ENCODE measurements at places on chromosomes 11 and 22.
A peak's percentile ranks its signal among the peaks of the same experiment; 100 is the strongest.

DNA sequence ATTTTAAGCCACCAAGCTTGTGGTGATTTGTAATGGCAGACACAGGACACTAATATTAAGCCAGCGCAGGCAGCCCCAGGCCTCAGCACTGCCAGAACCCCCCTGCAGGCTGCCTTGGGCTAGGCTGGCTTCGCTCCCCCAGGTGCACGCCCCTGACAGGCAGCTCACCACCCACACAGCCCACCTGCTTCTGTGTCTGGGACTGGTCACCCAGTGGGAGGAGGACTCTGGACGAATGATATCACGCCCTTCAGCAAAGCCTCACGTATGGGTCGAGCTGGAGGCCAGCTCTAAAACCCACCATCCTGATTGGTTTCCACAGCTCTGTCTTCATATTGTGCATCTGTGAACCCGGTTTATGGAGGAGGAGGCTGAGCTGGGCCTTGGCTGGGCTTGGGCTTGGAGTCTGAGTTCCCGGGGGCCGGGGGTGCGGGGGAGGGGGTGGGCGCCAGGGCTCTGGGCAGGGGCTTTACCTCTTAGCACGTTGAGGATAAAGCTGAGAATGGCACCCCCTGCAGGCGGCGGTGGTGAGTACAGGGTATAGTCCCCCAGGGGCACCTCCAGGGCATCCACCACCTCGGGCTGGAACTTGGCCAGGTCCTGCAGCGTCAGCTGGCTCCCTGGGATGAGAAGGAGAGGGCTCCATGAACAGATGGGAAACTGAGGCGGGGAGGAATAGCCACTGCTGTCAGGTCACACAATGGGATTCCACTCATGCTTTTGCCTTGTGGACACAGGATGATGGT is 13.8 kb downstream of the GGT5 start:
- DNase-seq = peak; percentile 63

DNA sequence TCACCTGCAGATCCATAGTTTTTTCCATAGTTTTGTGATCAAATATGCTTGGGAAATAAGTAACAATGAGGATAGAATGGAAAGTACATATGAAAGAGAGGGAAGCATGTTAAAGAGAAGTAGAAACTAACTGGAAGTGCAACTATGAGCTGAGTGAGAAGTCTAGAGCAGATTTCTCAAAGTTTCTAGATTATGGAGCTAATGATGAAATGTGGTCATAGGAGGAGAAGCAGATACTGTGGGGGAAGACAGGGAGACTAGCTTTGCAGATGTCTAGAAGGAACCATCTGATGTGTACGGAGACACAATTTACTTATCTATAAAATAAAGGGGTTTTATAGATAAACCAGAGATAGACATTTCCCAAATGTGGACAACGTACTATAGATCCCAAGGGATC is 37.1 kb downstream of the RELT start:
- DNase-seq = no peak

GRCh38 chr11:44243086-44243485 is 66.9 kb downstream of the ALX4 start:
- no peak for DNase-seq

- no peak for DNase-seq
These were observed 21.2 kb upstream of the OSBPL5 start for GRCh38 chr11:3186166-3186953.

DNA sequence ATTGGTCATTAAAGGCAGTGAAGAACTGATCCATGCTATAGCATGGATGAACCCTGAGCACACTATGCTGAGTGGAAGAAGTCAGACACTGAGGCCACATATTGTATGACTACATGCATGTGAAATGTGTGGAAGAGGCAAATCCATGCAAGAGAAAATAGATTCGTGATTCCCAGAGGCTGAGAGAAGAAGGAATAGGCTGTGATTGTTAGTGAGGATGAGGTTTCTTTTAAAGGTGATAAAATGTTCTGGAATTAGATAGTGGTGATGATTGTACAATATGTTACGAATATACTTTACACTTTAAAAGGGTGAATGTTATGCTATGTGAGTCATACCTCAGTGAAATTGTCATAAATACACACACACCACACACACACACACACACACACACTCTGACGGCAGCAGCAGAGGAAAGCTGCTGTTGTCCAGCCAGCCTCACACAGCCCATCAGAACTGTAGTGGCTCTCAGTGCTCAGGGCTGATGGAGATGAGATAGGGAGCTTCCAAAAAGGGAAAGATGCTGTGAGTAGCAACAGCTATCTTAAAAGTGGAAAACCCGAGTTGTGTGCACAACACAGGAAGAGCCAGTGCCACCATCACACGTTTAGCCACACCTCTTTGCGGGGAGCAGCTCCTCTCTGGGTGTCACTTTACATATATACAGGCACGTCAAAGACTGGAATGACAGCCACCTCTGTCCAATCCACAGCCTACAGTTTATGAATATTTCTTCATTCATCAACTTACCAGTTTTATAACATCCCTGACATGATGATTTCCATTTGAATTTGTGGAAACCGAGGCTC is 153.0 kb downstream of the SPATA19 start:
- DNase-seq = no peak

DNA sequence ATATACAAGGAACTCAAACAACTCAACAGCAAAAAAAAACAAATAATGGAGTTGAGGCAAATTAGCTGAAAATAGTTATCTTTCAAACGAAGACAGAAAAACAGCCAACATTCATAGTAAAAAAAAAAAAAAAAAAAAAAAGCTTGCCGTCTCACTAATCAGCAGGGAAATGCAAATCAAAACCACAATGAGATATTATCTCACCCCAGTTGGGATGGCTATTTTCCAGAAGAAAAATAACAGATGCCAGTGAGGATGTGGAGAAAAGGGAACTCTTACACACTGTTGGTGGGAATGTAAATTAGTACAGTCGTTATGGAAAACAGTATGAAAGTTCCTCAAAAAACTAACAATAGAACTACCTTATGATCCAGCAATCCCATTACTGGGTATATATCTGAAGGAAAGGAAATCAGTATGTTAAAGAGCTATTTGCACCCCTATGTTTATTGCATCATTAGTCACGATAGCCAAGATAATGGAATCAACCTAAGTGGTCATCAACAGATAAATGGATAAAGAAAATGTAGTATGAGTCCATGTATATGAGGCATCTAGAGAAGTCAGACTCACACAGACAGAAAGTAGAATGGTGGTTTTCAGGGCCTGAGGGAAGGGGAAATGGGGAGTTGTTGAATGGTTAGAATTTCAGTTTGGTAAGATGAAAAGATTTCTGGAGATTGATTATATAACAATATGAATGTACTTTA is 56.0 kb downstream of the USP35 start:
- no peak for DNase-seq

DNA sequence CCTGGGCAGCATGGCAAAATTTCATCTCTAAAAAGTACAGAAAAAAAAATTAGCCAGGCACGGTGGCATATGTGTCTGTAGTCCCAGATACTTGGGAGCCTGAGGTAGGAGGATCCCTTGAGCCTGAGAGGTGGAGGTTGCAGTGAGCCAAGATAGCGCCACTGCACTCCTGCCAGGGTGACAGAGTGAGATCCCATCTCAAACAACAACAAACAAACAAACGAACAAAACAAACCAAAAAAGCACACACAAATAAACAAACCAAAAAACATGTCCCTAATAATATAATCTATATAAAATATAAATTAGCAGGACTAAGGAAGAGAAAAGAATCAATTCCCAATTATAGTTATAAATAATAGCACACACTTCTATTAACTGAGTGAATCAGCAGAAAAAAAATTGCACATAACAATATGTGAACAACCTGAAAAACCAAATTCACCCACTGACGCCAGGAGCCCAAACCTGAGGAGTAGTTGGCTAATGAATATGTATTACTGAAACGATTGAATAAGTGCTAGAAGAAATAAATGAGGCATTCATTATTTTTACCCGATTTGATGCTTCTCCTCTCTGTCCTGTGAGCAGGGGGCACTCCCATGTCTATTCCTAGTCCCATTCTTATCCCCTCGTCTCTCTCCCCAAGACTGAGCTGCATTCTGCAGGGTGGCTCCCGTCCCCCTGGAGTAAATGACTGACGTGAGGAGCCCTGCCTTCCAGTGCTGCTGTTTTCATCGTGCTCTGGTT is 108.2 kb upstream of the TOP3B start:
- DNase-seq = no peak

GRCh38 chr11:11021563-11021962 is 163.7 kb upstream of the ZBED5 start:
- DNase-seq = no peak

DNA sequence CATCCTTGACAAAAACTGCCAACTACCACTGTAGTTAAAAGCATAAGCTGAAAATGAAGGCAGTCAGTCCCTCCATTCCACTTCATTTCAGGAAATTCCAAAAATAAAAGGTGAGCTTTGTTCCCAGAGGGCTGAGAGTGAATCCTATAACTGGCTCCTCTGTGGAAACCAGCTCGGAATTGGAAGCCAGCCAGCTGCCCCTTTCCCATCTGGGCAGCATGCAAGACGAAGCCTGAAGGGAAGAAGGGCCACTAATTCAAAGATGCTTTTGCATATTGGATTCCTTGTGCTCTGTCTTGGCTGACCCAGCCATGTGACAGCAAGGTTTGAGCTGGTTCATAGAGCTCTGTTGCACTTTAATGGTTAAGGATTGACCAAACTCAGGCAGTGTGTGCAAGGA is 83.4 kb downstream of the ALX4 start:
- DNase-seq = no peak

GRCh38 chr11:119680541-119681360 is 48.2 kb downstream of the NECTIN1 start:
- DNase-seq = no peak

- no peak for DNase-seq
These were observed 82.7 kb upstream of the HORMAD2 start for GRCh38 chr22:29997516-29997915.

DNA sequence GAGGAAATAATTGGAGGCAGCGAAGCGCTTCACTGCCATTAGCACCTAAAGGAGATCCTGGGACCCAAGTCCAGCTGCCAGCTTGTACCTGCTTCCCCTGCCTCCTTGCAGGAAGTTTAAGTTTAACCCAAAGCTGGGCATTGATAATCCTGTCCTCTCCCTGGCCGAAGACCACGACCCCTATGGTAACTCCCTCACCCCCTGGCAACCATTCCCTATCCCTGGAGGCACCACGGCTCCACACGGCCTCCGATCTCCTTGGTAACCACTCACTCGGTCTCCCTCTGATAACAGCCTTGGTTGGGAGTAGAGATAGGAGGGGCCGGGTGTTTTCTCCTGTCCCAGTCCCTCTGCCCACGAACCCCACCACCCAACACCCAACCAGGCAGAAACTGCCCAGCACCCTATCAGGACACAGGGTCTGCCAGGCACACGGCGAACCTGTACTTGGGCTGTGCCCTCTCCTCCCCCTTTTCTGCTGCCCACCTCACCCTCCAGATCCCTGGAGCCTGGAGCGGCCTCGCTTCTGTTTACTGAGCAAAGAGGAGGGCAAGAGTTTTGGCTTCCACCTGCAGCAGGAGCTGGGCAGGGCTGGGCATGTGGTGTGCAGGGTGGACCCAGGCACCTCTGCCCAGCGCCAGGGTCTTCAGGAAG is 833 bp downstream of the NHERF4 start:
- no peak for DNase-seq

DNA sequence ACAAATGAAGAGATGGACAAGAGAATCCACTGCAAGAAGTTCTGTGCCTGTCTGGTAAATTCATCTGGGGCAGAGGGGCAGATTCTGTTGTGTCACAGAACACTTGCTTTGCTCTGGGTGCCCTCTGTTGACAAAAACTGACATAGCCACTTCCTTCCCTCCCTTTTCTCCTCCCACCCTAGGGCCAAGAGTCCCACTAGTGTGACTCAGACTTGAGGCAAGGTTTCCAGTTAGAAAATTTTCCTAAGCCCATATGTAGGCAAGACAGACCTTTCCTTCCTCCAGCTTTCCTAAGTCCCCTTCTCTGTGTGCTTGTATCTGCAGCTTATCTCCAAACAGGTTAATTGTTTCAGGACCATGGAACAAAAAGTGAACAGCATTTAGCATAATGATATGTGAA is 106.8 kb downstream of the RBFOX2 start:
- DNase-seq = peak; percentile 57

- DNase-seq = no peak
These were observed 60.7 kb downstream of the CDKN1C start for GRCh38 chr11:2824851-2825250.

DNA sequence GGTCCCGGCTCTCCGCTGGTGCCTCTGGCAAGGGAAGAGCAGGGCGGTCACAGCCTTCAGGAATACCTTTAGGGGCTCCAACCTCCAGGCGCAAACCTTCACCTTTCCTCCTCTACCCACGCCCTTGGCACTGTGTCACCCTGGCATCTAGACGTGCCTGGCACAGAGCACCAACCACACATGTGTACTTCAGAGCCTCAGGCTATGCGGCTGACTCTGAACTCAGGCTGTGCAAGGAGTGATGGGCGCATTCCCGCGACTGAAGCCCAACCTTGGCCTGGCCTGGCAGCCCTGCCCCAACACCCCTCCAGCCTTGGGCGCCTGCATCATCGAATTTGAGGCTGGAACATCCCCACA is 11.4 kb downstream of the SCARF2 start:
- DNase-seq = no peak

- no peak for DNase-seq
These were observed 116.9 kb downstream of the BRD1 start for GRCh38 chr22:49710746-49711145.

GRCh38 chr11:73401924-73402833 is 26.0 kb downstream of the RELT start:
- no peak for DNase-seq

DNA sequence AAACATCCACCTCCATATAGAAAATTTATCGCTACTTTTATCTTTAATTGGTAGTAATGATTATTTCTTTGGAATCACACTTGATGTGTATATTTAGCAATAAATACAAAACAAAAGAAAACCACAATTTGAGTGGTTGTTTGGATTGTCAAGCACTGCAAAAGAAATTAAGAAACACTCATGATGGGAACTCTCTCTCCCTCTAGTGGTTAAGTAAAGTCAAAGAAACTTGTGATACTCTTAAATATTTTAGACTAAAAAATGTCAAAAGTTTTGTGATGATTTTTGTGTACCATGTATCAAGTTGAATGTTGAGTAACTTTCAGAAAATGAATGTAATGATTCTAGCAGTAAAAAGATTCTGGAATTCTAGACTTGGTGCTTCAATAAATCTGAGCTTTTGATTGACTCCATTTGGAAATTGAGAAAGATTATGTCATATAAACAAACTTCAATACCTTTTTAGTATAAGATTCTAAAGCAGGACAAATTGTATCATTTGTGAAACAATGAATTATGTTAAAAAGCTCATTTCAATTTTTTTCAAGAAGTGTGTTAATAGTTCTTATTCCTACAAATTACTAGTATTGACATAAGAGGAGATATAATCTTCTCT is 20.8 kb downstream of the MUC15 start:
- DNase-seq = no peak

Data from activated CD4-positive, alpha-beta T cell treated with anti-CD3 and anti-CD28 coated beads, Interleukin-2, amount 50 U/mL, for 16 hours (primary cell).